ENCODE measurements at places on chromosomes 2 and 18. TPM values are rescaled to one million over a fixed set of nuclear protein-coding genes. Genes with fewer than 3 reads are reported as not detected.

DNA sequence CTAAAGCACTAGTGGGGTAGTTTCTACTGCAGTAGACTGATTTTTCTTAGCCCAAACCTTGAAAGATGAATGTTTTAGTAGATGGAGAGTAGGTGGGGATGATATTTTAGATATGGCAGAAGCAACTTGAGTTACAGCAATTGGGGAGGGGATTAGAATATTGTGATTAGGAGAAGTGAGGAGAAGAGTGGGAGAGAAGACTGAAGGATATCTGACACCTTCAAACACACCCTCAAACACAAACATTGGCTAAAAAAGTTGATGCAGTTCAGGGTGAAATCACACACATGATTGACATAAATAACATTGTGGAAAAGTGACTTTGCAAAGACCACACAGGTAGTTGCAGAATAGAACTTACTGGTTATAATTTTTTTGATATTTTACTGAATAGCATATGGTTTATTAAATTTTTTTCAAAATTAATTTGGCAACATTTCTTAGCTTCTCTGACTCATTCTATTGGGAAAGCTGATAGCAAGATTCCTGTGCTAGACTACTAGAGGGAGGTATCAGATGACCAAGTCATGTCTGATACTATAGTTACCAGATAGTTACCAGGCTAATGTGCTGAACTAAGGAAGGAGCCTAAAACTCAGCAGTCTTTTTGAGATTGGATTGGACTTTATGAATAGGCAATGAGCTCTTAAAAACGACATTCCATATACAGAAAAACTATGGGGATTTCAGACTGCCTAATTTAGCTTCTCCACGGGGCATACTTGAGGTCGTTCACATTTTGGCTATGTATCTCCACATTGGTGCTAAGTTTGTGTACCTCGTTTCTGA lies 73.0 kb downstream of the ACTR3 start:
- no peak for DNase-seq

DNA sequence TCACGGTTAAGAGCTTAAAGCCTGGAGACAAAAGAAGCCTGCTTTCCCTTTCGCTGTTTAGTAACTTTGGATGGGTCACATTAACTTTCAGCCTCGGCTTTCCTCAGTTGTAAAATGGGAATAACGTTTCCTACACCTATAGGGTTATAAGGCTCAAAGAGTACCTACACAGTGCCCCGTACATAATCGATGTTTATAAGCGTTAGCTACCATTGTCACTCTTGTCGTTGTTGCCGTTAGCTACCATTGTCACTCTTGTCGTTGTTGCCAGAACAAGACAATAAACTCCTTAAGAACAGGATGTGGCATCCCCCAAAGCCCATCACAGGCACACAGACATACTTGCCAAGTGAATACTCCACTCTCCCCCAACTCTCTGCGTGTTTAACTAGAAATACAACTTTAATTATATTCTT lies 901 bp upstream of the MFSD6 start:
- no peak for DNase-seq

Gene ABCG5
- total RNA-seq = not detected

DNA sequence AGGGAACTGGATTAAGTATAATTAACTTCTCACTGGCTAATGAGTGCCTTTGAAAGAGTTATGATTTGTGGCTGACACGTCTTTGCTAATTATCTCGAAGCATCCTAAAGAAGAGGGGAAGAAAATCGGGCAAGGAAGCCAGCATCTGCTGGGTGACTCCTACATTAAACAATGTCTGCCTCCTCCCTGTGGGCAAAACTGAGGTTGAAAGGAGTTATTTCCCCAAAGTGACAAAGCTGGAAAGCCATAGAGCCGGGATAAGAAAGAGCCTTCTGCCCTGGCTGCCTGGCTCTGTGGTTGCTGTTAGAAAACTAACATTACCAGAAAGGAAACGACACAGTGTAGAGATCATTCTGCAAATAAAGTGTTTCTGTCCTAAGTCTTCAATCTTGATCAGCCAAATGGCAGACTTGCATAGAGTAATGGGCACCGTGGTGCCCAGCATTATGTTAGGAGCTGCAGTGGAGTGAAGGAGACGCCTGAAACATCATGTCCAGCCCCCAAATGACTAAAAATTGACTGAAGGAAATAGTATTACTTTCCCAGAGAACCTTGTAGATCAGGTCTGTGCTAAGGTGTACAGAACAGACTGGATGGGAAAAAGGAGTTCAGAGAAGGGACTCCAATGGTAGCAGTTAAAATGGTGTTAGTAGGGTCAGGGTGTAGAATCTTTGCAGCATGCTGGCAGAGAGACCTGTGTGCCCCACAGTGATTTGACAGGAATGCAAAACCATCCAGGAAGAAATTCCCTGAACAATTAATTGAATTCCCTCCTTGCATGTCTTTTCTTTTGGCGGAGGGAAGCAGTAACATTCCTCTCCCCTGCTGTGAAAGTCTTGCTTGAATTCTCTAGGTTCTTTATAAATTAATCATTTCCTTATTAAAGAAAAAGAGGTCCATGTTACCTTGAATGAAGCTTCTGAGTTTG lies 44.4 kb downstream of the ALPK2 start:
- DNase-seq = no peak

GRCh38 chr2:31127931-31128330 lies 10.3 kb downstream of the GALNT14 start:
- DNase-seq = no peak

DNA sequence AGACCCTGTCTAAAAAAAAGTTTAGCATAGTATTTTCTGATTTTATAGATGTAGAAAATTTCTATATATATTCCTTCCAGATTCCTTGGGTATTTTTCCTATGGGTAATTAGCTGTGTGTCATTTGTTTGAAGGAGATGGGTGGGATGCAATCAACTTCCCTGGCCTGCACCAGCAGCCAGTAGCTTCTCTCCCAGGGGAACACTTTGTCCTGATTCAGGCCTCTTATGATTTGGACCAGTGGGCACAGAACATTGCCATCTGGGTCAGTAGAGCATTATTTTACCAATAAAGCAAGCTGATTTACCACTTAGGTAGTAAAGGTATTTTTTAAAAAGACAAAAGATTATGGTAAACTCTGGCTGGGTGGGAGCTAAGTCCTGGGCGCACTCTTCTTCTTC lies 26.9 kb downstream of the UBE2F start:
- DNase-seq = no peak

DNA sequence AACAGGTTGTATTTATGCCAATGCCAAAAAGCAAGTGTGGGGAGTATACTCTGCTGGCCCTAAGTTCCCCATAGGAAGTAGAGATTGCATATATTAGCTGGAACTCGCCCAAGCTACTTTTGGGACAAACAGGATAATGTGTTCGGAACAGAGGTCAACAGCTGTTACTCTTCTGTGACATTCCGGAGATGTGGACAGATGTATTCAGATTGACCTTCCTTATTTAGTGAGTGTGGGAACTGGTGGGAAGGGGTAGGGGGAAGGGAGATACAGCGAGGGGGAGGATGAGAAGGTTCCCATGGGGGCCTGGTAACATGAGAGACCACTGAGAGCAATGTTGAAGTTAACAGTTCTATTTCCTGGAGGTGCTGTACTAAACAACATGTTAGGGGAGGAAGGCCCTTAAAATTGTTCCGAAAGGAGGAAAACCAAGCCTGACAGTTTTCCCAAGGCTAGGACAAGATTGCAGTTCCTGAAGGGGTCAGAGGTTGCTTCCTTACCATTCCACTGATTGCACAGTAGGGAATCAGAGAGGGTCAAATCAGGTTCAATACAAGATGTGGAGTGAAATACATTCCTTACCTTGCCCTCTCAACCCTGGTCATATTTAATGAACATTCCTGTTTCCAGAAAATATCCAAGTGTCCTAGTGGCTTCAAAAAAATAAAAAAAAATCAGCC lies 14.3 kb upstream of the CD28 start:
- DNase-seq = no peak

Gene ANKRD30BL
- not detected for total RNA-seq

Gene CD207
- total RNA-seq = not detected

DNA sequence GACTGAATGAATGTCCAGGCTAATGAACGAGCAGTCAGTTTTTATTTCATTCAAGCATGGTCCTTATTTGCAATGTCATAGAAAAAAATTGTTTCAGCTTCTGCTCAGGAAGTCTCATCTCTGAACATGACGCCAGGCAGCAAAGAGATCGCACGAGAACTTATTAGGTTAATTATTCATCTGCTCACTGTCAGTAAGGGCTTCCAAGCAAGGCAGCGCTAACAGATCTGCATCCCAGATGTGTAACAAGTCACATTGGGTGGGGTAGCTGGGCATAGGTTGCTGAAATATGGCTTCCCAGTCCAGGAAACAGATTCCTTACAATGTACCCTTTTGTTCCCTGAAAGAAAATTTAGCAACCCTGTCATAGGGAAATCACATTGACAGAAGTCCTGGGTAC lies 63.5 kb downstream of the ANKRD44 start:
- DNase-seq = no peak

All from glomerular endothelial cell (primary cell).